ENCODE measurements at places on chromosomes 12 and 14. TPM values are rescaled to one million over a fixed set of nuclear protein-coding genes. Genes with fewer than 3 reads are reported as not detected.
A peak's percentile ranks its signal among the peaks of the same experiment; 100 is the strongest.

The KCNC2 gene
- total RNA-seq: not detected

The RIPK3 gene
- total RNA-seq: 0.62 TPM

- H3K4me3 ChIP-seq: no peak overlapping the region
- no peaks in the 10 kb centered on the region for H3K27me3 ChIP-seq
- no peak for DNase-seq
- no peak overlapping the region for H3K27ac ChIP-seq
- peaks cover 5% of the 10 kb centered on the region for H3K36me3 ChIP-seq
- peaks cover 12% of the 10 kb centered on the region for H3K4me1 ChIP-seq
Measured at GRCh38 chr12:29599381-29599780, 101.9 kb upstream of the OVCH1 start.

GRCh38 chr12:89733579-89734201 is 25.1 kb upstream of the ATP2B1 start:
- no peak overlapping the region for H3K4me3 ChIP-seq
- H3K27ac ChIP-seq: no peak overlapping the region
- no peaks in the 10 kb centered on the region for H3K36me3 ChIP-seq
- no peaks in the 10 kb centered on the region for H3K27me3 ChIP-seq
- H3K4me1 ChIP-seq: peaks cover 1% of the 10 kb centered on the region

DNA sequence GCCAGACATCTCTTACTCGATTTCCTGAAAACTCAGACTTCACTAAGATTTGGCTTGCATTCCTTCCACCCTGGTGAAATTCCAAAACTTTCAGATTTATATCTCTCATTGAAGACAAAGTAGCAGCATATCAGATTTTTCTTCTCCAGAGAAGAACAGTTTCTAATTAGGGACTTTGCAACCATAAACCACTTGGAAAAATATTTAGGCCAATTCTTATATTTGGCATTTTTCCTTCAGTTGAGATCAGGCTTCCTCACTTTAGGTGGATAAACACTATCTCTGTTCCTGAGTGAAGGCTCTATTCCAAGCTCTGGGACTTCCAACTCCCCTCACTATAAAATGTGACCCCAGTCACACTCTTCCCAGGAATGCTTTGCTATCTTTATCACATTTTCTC is 1434.3 kb upstream of the FLRT2 start:
- H3K27me3 ChIP-seq: peaks cover 2% of the 10 kb centered on the region
- H3K4me3 ChIP-seq: no peak overlapping the region
- no peak overlapping the region for H3K27ac ChIP-seq
- H3K36me3 ChIP-seq: peaks cover 2% of the 10 kb centered on the region

DNA sequence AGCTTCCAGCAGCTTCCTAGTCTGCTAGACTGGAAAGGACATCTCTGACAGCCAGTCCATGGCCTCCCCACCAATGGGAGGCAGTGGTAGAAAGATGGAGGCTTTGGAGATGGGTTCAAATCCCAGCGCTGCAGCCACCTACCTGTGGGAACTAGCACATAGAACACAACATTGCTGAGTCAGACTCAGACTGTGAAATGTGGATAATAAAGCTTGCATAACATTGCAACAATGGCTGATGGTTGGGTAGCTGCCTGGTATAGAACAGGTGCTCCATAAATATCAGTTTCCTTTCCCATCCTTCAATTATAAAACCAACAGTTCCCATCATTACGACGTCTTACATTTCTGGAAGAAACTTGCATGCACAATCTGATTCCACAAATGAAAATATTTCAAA is 94.6 kb downstream of the SLC8A3 start:
- no peak for DNase-seq
- H3K27me3 ChIP-seq: peaks cover 8% of the 10 kb centered on the region
- no peaks in the 10 kb centered on the region for H3K36me3 ChIP-seq
- H3K27ac ChIP-seq: no peak overlapping the region
- peaks cover 1% of the 10 kb centered on the region for H3K4me1 ChIP-seq
- H3K4me3 ChIP-seq: no peak overlapping the region

- peaks cover 4% of the 10 kb centered on the region for H3K4me1 ChIP-seq
- no peaks in the 10 kb centered on the region for H3K36me3 ChIP-seq
- no peaks in the 10 kb centered on the region for H3K27me3 ChIP-seq
Measured at GRCh38 chr12:67697967-67698366, 49.4 kb downstream of the DYRK2 start.

DNA sequence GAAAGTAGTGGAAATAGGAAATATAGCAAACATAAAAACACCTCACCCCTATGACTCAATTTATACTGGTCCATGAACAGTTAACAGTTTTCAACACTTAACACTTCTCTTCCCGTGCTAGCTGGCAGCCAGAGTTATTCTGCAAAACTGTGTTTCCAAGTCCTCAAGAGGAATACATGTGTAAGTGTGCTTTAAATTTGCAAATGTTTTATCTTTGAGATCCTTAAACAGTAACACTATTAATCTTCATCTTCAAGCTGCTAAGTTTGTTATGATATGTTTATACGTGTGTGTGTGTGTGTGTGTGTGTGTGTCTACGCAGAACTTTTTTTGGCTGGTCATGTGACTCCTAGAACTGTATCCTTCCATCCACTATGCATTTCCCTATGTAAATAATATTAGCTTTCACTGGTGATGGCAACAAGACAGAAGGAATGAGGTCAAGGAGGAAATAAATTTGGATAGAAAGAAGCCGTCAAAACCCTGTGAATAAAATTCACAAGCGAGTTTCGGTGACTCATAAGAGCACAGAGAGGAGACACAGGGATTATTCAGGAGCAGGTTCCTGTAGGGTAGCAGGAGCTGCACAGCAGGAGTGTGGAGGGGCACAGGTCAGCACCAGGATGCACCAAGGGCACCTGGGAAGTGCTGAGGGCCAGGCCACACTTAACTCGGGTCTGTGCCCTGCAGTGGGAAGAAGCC is 105.9 kb upstream of the ETV6 start:
- no peak overlapping the region for H3K27ac ChIP-seq
- H3K27me3 ChIP-seq: no peaks in the 10 kb centered on the region
- DNase-seq: no peak
- peaks cover 12% of the 10 kb centered on the region for H3K4me1 ChIP-seq
- no peaks in the 10 kb centered on the region for H3K36me3 ChIP-seq
- H3K4me3 ChIP-seq: no peak overlapping the region

GRCh38 chr12:69595689-69596088 is 10.4 kb downstream of the CCT2 start:
- no peaks in the 10 kb centered on the region for H3K27me3 ChIP-seq
- peaks cover 39% of the 10 kb centered on the region for H3K36me3 ChIP-seq
- H3K27ac ChIP-seq: no peak overlapping the region
- H3K4me3 ChIP-seq: no peak overlapping the region

GRCh38 chr12:75317784-75318183 is 12.3 kb downstream of the CAPS2 start:
- DNase-seq: no peak
- H3K27me3 ChIP-seq: no peaks in the 10 kb centered on the region
- H3K4me3 ChIP-seq: no peak overlapping the region

DNA sequence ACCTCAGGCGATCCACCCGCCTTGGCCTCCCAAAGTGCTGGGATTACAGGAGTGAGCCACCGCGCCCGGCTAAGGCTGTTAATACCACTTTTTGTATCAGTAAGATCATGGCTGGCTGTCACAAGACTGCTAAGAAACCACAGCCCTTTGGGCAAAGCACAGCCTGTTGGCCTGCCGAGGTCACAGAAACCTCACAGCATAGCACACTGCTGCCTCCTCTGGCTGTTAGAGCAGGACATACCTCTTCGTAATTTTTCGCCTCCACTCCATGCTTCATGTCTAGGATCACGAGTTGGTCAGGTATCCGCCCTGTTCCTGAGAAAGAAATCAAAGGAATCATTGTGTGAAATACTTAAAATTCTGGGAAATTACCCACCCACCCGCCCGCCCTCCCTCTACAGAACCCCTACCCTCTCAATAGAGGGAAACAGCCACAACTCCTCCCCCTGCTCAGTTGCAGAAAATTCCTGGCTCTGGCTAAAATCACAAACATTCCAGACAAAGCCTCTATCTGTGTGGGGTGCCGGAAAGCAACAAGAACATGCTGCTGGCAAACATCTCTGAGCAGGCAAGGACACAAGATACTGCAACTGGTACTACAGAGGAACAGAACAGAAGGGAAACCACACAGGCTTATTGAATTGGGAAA is 20.7 kb upstream of the NEK9 start:
- no peak overlapping the region for H3K4me3 ChIP-seq
- peaks cover 11% of the 10 kb centered on the region for H3K4me1 ChIP-seq
- no peaks in the 10 kb centered on the region for H3K27me3 ChIP-seq
- H3K27ac ChIP-seq: peak overlapping the region; percentile 87
- peak; percentile 17 for DNase-seq

DNA sequence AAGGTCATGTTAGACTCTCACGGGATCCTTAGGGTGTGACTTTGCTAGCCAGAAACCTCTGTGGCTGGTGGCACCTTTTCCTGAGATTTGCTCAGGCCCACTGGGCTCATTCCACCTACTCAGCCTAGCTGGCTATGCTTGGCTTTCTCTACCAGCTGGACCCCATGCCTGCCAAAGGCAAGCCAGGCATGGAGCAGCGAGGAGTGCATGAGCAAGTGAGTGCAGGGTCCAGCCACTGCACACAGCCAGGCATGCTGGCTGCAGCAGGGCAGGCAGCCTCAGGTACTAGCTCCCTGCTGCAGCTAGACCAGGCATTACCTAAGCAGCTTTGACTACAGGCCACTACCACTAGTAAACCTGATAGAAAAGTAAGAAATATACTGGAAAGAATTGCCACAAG is 29.7 kb upstream of the PAPLN start:
- H3K36me3 ChIP-seq: peaks cover 21% of the 10 kb centered on the region
- no peak overlapping the region for H3K4me3 ChIP-seq
- no peak for DNase-seq
- H3K27me3 ChIP-seq: no peaks in the 10 kb centered on the region
- H3K4me1 ChIP-seq: no peaks in the 10 kb centered on the region

DNA sequence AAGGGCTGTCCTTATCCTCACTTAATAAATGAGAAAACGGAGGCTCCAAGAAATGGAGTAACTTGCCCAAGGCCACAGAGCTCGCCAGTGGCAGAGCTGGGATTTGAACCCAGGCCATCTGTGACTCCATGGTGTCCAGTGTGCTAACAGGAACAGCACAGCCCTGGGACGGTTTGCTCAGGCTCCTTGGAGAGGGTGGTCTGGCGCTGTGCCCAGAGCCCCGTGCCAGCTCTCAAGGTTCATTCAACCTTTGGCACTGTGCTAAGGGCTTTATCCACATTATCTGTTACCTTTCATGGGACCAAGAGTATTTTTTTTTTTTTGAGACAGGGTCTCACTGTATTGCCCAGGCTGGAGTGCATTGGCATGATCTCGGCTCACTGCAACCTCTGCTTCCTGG is 8.1 kb downstream of the DAO start:
- no peak overlapping the region for H3K4me3 ChIP-seq
- no peak for DNase-seq

- H3K27me3 ChIP-seq: no peaks in the 10 kb centered on the region
- H3K4me1 ChIP-seq: no peaks in the 10 kb centered on the region
- no peak overlapping the region for H3K27ac ChIP-seq
- H3K36me3 ChIP-seq: peaks cover 13% of the 10 kb centered on the region
Measured at GRCh38 chr12:130796985-130797686, 41.9 kb downstream of the STX2 start.

The MAP3K9 gene
- total RNA-seq: 27.6 TPM

DNA sequence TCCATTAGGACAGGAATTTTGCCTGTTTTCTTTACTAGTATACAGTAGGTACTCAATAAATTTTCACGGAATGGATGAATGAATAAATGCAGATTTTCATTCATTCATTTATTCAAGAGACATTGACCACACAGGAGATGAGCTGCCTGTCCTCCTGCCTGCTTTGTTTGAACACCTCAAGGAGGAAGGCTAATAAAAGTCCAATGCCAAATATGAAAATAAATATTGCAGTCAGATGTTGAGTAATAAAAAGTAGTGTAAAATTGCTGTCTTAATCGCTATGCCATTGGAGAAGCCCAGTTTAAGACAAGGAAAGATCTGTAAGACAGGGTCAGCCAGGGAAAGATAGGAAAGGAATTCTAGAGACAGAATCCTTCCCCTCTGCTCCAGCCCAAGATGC is 47.4 kb downstream of the DYRK2 start:
- DNase-seq: no peak
- no peak overlapping the region for H3K4me3 ChIP-seq
- H3K36me3 ChIP-seq: no peaks in the 10 kb centered on the region
- no peak overlapping the region for H3K27ac ChIP-seq
- no peaks in the 10 kb centered on the region for H3K27me3 ChIP-seq
- H3K4me1 ChIP-seq: peaks cover 4% of the 10 kb centered on the region

- H3K27me3 ChIP-seq: no peaks in the 10 kb centered on the region
- peaks cover 5% of the 10 kb centered on the region for H3K36me3 ChIP-seq
- peak overlapping the region; percentile 99 for H3K27ac ChIP-seq
- H3K4me1 ChIP-seq: peaks cover 44% of the 10 kb centered on the region
Measured at GRCh38 chr14:77088219-77088618, 9.8 kb upstream of the CIPC start.

GRCh38 chr12:30823764-30824163 is 69.0 kb upstream of the CAPRIN2 start:
- H3K36me3 ChIP-seq: no peaks in the 10 kb centered on the region
- peak overlapping the region; percentile 83 for H3K4me3 ChIP-seq
- H3K27me3 ChIP-seq: peaks cover 10% of the 10 kb centered on the region
- DNase-seq: no peak
- H3K4me1 ChIP-seq: peaks cover 26% of the 10 kb centered on the region
- peak overlapping the region; percentile 96 for H3K27ac ChIP-seq

- no peaks in the 10 kb centered on the region for H3K36me3 ChIP-seq
- no peak overlapping the region for H3K27ac ChIP-seq
- no peak for DNase-seq
- H3K4me1 ChIP-seq: peaks cover 5% of the 10 kb centered on the region
- no peaks in the 10 kb centered on the region for H3K27me3 ChIP-seq
Measured at GRCh38 chr14:49918706-49919105, 25.8 kb downstream of the ARF6 start.

DNA sequence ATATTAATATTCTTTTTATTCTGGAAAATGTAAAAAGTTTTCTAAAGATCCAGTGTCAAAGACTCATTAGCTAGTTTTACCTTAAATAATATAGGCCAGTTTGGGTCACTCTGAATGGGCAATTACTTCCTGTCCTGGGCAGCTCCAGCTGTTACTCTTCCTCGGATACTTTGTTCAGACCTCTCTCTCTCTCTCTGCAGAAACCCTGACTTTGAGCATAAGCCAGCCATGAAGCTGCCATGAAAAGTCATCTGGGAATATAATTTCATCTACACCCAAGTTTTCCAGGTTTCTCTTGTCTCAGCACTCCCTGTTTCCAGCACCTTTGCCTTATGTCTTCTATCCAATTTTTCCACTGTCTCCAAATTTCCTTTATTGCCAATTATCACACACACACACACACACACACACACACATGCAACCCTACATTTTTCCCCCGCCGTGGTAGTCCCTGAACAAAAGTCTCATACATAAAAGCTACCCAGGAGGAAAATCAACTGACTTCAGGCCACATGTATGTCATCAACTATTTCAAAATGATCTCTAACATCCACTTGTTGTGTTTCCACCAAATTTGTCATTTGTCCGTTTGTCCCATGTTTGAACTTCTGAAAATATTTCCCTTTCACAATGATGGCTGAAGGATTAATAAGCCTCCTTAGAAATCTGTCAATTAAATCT is 318.1 kb downstream of the SSPN start:
- peaks cover 15% of the 10 kb centered on the region for H3K4me1 ChIP-seq
- no peak for DNase-seq
- no peaks in the 10 kb centered on the region for H3K27me3 ChIP-seq
- no peak overlapping the region for H3K4me3 ChIP-seq
- H3K36me3 ChIP-seq: peaks cover 2% of the 10 kb centered on the region

GRCh38 chr12:89160716-89161123 is 191.6 kb downstream of the DUSP6 start:
- no peak overlapping the region for H3K27ac ChIP-seq
- H3K36me3 ChIP-seq: no peaks in the 10 kb centered on the region
- no peak overlapping the region for H3K4me3 ChIP-seq
- no peaks in the 10 kb centered on the region for H3K27me3 ChIP-seq
- peaks cover 12% of the 10 kb centered on the region for H3K4me1 ChIP-seq
- DNase-seq: no peak
